ENCODE measurements at places on chromosomes 1 and 21.

DNA sequence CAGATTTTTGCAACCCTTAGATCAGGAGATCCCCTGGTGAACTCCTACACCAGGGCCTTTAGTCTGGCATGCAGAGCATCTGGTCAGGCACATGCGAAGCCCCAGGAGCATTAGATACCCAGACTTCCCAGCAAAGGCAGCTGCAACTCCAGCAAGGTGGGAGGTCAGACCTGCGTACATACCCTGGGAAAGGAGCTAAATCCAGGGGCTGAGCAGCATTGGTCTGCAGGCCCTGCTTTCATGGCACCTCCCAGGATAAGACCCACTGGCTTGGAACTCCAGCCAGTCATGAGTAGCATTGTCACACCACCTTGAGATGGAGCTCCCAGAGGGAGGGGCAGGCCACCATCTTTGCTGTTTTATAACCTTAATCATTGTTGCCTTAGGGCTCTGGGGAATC lies 92.3 kb downstream of the KCNT2 start:
- DNase-seq: no peak

DNA sequence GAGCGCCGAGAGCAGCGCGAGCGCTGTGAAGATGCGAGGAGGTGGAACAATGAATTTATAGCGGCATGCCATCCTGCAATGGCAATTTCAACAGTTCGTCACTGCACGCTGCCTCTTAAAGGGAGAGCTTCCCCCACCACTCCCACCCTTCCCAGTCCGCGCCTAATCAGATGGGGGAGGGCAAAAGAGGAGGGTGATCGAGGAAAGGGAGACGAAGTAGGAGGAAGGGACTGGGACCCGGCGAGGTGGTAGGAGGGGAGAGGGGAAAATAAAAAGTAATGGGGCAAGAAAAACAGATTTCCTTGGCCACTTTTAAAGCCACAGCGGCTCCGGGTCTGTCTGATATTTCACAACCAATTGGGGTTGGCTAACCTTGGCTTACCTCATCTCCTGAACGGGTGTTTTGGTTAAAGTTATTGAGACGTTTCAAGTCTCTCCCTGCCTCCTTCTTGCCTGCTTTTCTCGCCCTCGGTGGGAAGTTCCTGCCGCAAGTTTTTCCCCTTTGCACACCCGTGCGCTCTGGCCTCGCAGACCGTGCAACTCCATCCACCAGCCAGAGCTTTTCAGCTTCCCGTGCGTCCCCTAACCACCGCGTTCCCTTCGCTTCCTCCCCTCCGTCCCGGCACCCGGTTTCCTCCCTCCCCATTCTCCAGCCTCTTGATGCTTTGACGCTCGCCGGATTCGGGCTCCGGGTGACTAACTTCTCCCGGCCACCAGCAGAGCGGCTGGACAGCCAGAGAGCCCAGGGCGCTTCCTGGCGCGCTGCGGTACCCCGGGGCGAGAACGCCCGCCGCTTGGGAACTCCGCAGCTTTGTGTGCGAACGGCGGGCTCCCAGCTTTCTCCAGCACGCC lies at the start of gene ADAMTS5:
Gene ADAMTS5, minus strand, starts transcription at position 27 of the 852 bp plus-strand sequence. CDS start 697 bp downstream, outside the sequence.
- DNase-seq: no peak

GRCh38 chr1:24961334-24961733 lies 31.3 kb upstream of the RUNX3 start:
- no peak for DNase-seq

- no peak for DNase-seq
Measured at GRCh38 chr1:44346184-44346583, 8.9 kb downstream of the ERI3 start.

DNA sequence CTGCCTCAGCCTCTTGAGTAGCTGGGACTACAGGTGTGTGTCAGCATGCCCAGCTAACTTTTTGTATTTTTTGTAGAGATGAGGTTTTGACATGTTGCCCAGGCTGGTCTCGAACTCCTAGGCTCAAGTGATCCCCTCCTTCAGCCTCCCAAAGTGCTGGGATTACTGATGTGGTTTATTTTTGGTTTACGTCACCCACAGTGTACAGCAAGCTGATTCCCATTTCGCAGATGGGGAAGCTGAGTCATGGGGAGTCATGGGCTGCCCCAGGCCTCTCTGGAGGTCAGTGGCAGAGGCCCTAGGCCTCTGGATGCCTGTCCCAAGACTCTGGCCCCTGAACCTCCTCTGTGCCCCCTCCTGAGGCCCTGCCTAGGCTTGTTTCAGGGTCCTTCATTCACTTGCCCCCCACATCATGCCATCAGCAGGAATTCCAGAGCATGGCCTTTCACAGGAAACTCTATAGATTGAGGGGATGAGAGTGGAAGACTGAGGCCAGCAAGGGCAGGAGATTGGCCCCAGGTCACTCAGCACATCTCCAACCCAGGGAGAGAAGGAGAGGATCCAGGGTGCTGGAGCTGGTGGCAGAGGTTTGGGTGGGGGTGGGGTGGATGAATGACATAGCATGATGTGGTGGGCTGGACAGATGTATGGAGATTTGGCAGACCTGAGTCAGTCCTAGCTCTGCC lies 266.0 kb downstream of the PTPRU start:
- DNase-seq: no peak
